ENCODE measurements at places on chromosomes 11 and 22.

DNA sequence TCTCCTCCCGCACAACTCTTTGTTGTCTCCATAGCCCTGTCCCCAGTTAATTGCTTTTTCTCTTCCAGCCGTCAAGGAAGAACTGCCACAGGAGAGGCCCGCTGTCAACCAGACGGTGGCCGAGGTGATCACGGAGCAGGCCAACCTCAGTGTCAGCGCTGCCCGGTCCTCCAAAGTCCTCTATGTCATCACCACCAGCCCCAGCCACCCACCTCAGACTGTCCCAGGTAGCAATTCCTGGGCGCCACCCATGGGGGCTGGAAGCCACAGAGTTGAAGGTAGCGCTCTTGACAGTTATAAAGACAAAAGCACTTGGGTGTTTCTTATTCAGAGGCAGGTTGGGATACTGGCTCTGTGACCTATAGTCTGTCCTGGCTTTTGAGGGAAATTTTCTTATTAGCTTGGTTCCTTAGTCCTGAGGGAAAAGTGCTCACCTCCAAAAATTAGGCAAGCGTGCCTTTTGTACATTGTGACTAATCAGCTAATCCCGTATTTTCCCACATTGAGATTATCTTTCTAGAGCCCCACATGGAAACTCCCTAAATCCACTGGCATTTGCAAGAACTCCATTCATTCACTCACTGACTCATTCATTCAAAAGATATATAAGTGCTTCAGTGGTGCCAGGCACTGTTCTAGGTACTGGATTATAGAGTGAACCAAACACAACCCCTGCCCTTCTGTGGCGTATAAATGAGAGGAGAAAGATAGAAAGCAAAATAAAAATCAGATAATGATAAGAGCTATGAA, 65.9 kb downstream of the KREMEN1 start:
- no peak for DNase-seq

DNA sequence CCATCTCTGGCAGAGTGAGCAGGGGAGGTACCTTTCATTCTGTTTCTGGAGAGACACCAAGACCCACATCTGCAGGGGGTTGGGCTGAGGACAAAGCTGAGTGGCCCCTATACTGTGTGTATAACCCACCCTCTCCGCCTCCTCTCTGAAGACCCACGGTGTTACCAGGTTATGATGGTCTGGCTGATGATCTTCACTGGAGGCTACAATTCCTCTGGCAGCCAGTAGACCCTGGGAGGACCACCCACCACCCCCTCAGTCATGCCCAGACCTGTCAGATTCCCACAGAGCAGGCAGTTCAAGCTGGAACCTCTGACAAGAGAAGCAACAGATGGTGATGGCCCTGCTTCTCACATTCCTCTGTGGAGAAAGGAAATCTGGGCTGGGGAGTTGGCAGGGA, 11.4 kb upstream of the KCNJ1 start:
- DNase-seq, result no peak

DNA sequence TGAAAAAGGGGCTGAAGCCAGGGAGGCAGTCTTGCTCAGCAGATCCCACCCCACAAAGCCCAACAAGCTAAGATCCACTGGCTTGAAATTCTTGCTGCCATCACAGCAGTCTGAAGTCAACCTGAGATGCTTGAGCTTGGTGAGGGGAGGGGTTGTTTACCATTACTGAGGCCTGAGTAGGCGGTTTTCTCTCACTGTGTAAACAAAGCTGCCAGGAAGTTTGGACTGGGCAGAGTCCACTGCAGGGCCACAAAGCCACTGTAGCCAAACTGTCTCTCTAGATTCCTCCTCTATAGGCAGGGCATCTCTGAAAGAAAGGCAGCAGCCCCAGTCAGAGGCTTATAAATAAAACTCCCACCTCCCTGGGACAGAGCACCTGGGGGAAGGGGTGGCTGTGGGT, 746.1 kb upstream of the LRRC4C start:
- DNase-seq, result no peak

- peak; percentile 82 for DNase-seq
These were observed at the start of gene PAK1 for GRCh38 chr11:77473801-77474683. TSS of gene PAK1 (minus strand) at chr11:77474094. CDS start at chr11:77392520, 81,574 bp downstream.

DNA sequence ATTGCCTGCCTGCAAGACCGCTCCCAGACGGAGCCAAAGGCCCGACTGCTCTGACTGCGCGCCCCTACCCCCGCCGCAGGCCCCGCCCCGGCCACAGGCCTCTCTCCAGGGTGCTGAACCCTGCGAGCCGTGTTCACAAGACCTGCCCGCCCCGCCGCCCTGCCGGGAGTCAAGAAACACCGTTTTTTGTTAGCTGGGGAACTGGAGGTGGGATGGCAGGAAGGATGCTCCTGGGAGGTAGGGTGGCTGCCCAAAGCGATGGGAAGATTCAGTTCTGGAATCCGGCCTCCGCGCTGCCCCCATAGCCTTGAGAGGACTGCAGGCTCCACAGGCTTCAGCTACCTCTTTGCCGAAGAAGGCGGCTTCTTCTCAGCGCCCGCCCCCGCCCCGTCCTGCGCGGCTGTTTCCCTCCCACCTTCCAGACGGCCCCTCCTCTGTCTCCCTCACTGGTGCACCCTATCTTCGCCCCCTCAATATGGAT, 2.7 kb upstream of the PDE2A start:
- DNase-seq, result peak; percentile 55

DNA sequence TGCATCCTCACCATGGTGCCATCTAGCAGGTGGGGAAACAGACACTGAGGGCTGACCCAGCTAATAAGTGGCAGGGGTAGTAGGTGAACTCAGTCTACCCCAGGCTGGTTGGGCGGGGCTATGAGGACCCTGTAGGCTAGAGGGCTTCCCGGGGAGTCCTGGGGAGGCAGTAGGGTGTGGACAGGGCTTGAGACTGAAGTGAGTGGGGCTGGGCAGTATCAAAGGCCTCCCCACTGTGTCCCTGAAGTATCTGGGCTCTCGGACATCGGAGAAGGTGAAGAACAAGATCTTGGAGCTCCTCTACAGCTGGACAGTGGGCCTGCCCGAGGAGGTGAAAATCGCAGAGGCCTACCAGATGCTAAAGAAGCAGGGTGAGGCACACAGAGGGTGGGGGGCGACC, 11.4 kb downstream of the GGA1 start:
- no peak for DNase-seq

- DNase-seq, result no peak
These were observed 8.9 kb upstream of the SAMM50 start for GRCh38 chr22:43946384-43946667.

DNA sequence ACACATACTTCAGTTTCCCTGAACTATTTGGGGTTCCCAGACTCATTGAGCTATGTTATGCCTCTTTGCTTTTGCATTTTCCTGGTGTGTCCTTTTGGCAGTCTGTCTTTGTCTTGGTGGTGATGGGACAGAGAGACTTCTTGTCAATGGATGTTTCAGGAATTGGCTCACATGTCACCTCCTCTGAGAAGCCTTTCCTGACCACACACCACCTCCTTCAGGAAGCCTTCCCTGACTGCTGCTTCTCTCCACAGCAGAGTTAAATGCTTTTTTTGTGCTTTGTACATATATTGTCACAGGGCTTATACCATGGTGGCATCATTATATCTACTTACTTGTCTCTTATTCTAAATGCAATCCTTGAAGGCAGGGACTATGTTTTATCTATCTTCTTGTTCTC, 28.5 kb upstream of the ELF5 start:
- DNase-seq, result no peak

DNA sequence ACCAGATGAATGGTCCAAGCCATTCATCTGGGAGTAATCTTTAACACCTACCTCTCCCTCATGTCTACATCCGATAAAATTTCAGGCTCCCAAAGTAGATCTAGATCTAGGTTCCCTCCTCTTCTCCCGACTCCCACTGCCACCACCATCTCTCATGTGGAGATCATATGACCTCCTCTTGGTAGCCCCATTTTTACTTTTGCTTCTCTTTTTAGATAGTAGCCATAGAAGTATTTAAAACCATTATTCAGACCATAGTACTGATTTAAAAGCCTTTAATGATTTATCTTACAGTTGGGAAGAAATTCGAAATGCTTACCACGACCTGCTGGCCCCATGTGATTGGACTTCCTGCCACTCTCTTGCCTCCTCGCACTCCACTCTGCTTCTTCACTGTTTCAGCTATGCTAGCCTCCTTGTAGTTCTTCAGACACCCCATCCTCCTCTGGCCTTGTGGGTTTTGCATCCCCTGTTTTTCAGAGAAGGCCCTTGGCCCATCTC, 98.5 kb downstream of the RASSF10 start:
- no peak for DNase-seq

- no peak for DNase-seq
These were observed 79.3 kb upstream of the GALNT18 start for GRCh38 chr11:11701070-11701469.

- no peak for DNase-seq
These were observed 102.0 kb upstream of the NECTIN1 start for GRCh38 chr11:119831011-119831410.

GRCh38 chr22:24703101-24703500, 71.4 kb downstream of the PIWIL3 start:
- no peak for DNase-seq

DNA sequence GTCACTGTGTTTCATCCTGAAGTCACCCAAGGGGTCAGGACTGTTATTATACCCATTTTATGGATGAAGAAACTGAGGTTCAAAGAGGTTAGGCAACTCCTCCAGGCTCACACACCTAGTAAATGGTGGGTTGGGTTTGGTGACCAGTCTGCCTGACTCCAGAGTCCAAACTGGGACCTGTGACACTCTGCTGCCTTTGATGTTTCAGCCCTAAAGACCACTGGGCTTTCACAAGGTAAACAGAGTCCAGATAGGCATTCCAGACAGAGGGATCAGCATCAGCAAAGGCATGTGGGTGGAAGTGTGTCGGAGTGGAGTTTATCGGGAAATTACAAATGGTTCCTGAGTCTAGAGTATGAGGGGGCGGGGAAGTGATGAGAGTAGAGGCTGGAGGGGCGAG, 38.5 kb downstream of the MICAL2 start:
- DNase-seq, result no peak

DNA sequence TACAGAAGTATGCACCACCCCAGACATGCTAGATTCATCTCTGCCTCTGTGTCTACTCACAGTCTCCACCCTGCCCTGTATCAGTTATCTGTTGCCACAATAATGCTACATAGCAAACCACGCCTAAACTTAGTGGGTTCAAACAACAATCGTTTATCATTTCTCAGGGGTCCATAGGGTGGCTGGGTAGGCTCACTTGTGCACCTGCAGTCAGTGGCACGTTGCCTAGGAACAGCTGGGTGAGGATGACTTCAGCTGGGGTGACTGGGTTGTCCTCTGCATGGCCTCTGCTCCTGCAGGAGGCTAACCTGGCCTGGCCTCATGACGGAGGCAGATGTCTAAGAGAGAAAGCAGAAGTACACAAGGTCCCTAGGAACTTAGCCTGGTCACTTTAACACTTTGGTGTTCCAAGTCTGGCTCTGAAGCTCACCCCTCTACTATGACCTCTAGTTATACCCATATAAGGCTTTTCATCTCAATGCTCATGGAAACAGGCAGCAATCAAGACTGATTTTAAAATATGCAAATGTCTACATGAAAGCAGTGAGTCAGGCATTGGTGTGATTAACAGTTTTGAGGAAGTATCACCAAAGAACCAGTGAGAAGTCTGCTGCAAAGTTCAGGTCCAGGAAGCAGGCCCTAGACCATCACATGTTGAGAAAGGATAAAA, 10.7 kb downstream of the OLFML1 start:
- DNase-seq, result no peak
